ENCODE measurements at places on chromosomes 1 and 21.
A peak's percentile ranks its signal among the peaks of the same experiment; 100 is the strongest.

DNA sequence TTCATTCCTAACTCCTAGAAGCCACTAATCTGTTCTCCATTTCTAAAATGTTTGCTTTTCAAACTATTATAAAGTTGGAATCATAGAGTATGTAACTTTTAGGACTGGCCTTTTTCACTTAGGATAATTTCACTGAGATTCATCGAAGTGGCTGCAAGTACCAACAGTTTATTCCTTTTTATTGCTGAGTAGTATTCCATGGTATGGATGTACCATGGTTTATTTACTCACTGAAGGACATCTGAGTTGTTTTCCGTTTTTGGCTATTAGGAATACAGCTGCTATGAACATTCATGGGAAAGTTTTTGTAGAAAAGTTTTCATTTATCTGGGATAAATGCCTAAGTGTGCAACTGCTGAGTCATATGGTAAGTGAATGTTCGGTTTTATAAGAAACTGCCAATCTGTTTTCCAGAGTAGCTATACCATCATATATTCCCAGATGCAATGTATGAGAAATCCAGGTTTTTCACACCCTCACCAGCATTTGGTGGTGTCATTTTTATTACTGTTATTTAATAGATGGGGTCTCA, 66.3 kb downstream of the SLC27A3 start:
- no peaks in the 10 kb centered on the region for H3K27me3 ChIP-seq
- no peak overlapping the region for H3K4me3 ChIP-seq
- no peaks in the 10 kb centered on the region for H3K36me3 ChIP-seq
- no peak overlapping the region for H3K27ac ChIP-seq

DNA sequence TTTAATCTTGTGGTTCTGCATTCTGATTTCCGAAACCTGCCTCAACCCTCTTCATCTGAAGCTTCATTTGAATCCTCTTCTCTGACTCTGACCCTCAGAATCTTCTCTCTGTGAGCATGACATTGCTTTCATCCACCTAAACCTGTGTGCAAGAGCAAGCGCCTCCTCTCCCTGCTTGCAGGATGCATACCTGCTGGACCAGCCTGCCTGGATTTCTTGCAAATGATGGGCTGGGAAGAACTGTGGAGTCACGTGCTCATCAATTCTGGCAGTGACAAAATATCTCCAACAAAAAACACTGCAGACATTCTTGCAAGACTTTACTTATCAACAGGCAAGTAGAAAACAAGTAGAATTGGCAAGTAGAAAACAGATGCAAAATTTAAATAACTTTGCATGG, 20.8 kb upstream of the SLC35F3 start:
- H3K27ac ChIP-seq = no peak overlapping the region
- H3K36me3 ChIP-seq = no peaks in the 10 kb centered on the region
- no peaks in the 10 kb centered on the region for H3K4me1 ChIP-seq
- DNase-seq = no peak

GRCh38 chr1:59730302-59730701, 84.4 kb upstream of the HOOK1 start:
- H3K4me3 ChIP-seq = no peak overlapping the region
- no peaks in the 10 kb centered on the region for H3K27me3 ChIP-seq

DNA sequence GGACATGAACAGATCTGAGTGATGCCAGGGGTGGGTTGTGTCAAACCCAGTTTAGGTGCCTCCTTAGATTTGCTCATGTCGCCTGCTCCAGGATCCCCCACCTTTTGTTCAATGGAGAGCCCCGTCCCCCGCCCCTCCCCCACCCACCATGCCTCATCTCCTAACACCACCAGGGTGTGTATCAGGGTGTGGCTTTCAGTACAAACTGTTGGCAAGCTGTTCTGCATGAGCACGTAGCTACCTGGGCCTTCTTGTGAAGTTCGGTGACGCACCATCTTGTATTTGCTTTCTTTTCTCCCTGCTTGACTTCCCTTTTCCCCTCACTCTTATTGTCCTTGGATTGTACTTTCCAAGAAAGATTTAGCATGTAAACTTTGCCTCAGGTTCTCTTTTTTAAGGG, 94.8 kb downstream of the EBNA1BP2 start:
- H3K4me3 ChIP-seq = no peak overlapping the region
- H3K4me1 ChIP-seq = no peaks in the 10 kb centered on the region
- H3K36me3 ChIP-seq = no peaks in the 10 kb centered on the region
- H3K27me3 ChIP-seq = no peaks in the 10 kb centered on the region
- H3K27ac ChIP-seq = no peak overlapping the region
- DNase-seq = no peak

DNA sequence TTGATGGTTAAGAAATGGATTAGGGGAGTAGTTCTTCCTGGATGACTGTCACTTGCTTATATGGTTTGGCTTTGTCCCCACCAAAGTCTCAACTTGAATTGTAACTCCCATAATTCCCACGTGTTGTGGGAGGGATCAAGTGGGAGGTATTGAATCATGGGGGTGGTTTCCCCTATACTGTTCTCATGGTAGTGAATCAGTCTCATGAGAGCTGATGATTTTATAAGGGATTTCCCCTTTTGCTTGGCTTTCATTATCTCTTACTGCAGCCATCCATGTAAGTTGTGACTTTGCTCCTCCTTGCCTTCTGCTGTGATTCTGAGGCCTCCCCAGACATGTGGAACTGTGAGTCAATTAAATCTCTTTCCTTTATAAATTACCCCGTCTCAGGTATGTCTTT, 1621.1 kb downstream of the MRPL39 start:
- H3K4me3 ChIP-seq = no peak overlapping the region
- no peaks in the 10 kb centered on the region for H3K36me3 ChIP-seq
- H3K27me3 ChIP-seq = no peaks in the 10 kb centered on the region
- H3K4me1 ChIP-seq = no peaks in the 10 kb centered on the region

GRCh38 chr1:37951783-37952624, 5.2 kb upstream of the INPP5B start:
- no peak overlapping the region for H3K4me3 ChIP-seq
- H3K36me3 ChIP-seq = peaks cover 14% of the 10 kb centered on the region
- H3K4me1 ChIP-seq = peaks cover 4% of the 10 kb centered on the region
- H3K27me3 ChIP-seq = no peaks in the 10 kb centered on the region
- no peak for DNase-seq

DNA sequence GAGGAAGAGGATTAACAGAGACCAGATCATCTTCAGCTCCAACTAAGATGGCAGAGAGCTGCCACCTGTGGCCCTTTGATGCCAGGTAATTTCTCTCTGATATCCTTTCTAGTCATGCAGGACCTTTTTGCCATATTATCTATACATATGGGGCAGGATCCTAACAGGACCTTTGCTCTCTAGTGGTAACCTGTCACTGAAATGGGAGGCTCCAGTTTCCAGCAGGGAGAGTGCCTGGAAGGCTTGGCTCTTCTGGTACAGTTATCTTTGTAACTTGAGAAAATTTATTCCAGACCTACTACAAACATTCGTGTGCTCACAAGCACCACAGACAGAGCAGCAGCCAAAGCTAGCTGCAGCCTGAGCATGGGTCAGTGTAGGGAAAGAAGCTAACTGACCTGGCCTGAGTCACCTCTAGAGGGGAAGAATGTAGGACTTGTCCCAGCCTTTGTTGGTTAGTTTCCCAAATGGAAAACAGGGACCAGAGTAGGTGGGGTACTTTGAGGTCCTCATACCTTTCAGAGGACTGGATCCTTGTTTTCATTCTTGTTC, 86.5 kb upstream of the MACF1 start:
- no peaks in the 10 kb centered on the region for H3K4me1 ChIP-seq
- H3K27me3 ChIP-seq = no peaks in the 10 kb centered on the region
- no peak for DNase-seq
- no peak overlapping the region for H3K4me3 ChIP-seq
- no peak overlapping the region for H3K27ac ChIP-seq

DNA sequence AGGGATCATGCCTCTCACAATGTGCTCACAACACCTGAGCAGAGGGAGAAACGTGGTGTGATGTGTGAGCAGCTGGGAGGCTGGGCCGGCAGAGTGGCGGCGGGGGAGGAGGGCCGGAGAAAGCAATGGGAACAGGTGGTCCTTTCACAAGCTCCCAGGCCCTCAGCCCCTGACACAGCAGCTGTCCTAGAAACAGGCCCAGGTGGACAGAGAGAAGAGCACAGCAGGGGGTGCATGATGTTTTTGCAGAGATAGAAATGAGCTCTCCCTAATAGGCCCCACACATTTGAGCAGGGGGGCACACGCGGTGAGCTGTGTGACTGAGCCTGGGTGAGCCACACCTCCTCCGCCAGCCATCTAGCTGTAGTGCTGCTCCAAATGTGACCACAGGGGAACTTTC, 7.6 kb upstream of the RGS16 start:
- no peak for DNase-seq
- H3K27ac ChIP-seq = no peak overlapping the region
- peaks cover 34% of the 10 kb centered on the region for H3K4me1 ChIP-seq
- H3K36me3 ChIP-seq = no peaks in the 10 kb centered on the region

DNA sequence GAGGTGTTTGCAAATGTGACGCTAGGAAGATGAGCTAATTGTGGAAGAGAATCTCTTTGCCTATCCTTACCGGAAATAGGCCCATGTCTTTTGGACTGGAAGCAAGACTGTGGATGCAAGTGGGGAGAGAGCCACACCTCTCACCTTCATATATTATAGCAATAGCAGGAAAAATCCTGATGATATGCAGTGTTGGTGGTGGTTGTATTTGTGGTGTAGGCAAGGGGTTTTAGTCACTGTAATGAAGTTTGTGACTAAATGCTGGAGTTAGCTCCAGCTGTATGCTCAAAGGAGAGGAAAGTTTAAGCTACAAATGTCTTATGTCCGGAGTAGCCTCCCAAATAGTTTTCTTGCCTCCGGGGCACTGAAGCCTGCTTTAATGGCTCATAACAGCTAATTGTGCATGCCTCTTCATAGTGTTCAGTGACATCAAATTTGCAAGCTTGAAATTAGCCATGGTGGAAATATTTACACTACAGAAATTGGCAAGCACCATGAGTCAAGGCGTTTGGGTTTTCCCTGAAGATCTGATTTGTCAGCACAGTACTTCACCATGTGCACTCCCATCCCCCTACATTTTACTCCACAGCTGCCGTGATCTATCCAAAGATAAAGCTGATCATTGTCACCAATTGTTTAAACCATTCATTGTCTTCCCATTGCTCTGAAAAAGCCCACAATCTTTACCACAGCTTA, 102.6 kb upstream of the ZNF644 start:
- H3K27me3 ChIP-seq = no peaks in the 10 kb centered on the region
- no peak for DNase-seq
- no peak overlapping the region for H3K27ac ChIP-seq
- no peak overlapping the region for H3K4me3 ChIP-seq
- no peaks in the 10 kb centered on the region for H3K36me3 ChIP-seq

- H3K36me3 ChIP-seq = peaks cover 95% of the 10 kb centered on the region
- H3K4me1 ChIP-seq = no peaks in the 10 kb centered on the region
- DNase-seq = no peak
- no peak overlapping the region for H3K4me3 ChIP-seq
- no peak overlapping the region for H3K27ac ChIP-seq
These were observed 10.3 kb downstream of the DENND4B start for GRCh38 chr1:153936011-153936802.

- H3K27me3 ChIP-seq = no peaks in the 10 kb centered on the region
- no peak overlapping the region for H3K4me3 ChIP-seq
- no peak overlapping the region for H3K27ac ChIP-seq
- no peak for DNase-seq
- H3K4me1 ChIP-seq = peaks cover 4% of the 10 kb centered on the region
- H3K36me3 ChIP-seq = peaks cover 4% of the 10 kb centered on the region
These were observed 261.0 kb downstream of the DYRK1A start for GRCh38 chr21:37627561-37627960.

DNA sequence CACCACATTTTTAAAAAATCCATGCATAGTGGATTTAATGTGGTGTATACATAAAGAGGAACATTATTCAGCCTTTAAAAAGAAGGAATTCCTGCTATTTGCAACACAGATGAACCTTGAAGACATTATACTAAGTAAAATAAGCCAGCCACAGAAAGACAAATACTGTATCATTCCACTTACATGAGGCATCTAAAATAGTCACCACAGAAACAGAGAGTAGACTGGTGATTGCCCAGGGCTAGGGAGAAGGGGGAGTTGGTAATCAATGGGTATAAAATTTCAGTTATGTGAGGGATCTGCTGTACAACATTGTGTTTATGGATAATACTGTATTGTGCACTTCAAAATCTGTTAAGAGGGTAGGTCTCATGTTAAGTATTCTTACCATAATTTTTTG, 10.0 kb downstream of the FAM163A start:
- DNase-seq = no peak
- no peak overlapping the region for H3K4me3 ChIP-seq
- H3K27ac ChIP-seq = no peak overlapping the region
- no peaks in the 10 kb centered on the region for H3K36me3 ChIP-seq
- H3K4me1 ChIP-seq = peaks cover under 1% of the 10 kb centered on the region

GRCh38 chr1:227372726-227373130, 54.4 kb upstream of the CDC42BPA start:
- peak; percentile 52 for DNase-seq
- H3K27ac ChIP-seq = no peak overlapping the region
- H3K4me1 ChIP-seq = no peaks in the 10 kb centered on the region
- no peak overlapping the region for H3K4me3 ChIP-seq

- DNase-seq = no peak
- no peak overlapping the region for H3K4me3 ChIP-seq
- no peak overlapping the region for H3K27ac ChIP-seq
- no peaks in the 10 kb centered on the region for H3K36me3 ChIP-seq
- no peaks in the 10 kb centered on the region for H3K4me1 ChIP-seq
- no peaks in the 10 kb centered on the region for H3K27me3 ChIP-seq
These were observed 66.0 kb upstream of the BACH1 start for GRCh38 chr21:29232530-29233255.

GRCh38 chr1:211527006-211527405, 35.0 kb upstream of the RD3 start:
- DNase-seq = no peak
- peaks cover 11% of the 10 kb centered on the region for H3K4me1 ChIP-seq
- peaks cover 3% of the 10 kb centered on the region for H3K27me3 ChIP-seq
- no peak overlapping the region for H3K4me3 ChIP-seq

DNA sequence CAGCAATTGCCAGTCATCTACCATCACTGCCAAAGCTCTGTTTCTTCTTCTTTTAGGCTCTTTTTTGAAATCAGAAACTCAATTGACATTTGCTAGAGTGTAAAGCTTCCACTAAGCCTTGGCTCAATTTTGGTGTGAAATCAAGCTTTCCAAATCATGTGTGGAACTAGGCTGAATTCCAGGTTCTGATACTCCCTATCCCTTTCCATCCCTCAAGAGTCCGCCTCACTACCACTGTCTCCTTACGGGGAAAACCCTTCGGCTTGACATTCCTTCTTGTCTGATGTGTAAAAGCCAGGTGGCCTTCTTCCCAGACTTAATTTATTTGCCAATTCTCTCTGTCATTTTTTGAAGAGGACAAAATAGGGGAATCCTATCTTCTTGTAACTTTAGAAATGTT, 47.2 kb upstream of the PRMT6 start:
- H3K27ac ChIP-seq = no peak overlapping the region
- H3K36me3 ChIP-seq = no peaks in the 10 kb centered on the region
- H3K4me1 ChIP-seq = no peaks in the 10 kb centered on the region
- H3K27me3 ChIP-seq = no peaks in the 10 kb centered on the region

DNA sequence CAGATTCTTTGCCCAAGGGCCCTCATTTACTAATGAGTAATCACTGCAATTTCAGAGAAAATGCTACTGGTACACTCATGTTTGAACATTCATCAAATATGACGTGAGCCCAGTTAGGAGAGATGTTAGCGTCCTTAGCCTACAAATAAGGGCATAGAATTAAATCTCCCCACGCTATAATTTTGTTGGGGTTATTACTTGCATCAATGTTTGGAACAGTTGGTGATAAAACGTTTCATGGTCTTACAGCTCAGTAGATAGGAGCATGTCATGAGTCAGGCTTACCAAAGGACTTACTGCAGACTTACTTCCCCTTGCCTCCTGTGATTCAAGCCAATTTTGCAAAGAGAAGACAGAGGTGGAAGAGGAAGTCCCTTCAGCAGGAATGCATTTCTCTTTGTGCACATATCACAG, 304.0 kb downstream of the KIF26B start:
- H3K36me3 ChIP-seq = no peaks in the 10 kb centered on the region
- no peak overlapping the region for H3K27ac ChIP-seq
